ENCODE measurements at places on chromosomes 16 and 17.

- DNase-seq = no peak
Observed at GRCh38 chr17:82632451-82632850, 15.8 kb downstream of the WDR45B start.

DNA sequence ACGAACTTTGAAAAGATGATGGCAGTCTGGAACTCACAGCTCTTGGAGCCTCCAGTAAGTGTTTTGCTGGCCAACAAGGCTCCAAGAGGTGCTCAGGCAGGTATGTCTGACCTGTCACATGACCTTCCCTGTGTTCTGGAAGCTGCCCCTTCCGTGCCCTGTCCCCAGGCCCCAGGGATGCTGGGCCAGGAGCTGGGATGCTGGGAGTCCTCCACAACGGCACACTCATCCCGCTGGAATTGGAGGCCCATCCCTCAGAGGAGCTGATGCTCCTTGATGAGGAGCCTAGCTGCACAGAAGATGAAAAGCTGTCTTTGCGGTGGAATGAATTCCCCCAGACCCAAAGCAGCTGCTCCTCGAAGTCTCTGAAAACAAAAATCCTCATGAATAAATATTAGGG is 47.8 kb downstream of the HOXB1 start:
- no peak for DNase-seq

DNA sequence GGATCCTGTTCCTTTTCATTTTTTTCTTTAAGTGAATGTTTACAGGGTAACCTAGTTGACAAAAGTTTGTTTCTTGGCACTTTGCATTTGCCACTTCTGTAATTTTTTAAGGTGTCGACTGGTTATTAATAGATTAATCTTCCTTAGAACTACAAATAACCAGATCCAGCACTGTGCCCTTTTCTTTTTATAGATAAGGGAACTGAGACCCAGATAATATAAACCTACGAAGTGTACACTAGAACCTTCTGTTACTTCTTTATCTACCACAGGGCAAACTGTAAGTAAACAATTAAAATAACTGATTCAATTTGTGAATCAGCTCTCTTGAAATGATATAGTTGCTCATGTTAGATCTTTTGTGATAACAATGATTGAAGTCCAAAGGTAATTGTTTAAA is 55.4 kb downstream of the NLK start:
- no peak for DNase-seq

DNA sequence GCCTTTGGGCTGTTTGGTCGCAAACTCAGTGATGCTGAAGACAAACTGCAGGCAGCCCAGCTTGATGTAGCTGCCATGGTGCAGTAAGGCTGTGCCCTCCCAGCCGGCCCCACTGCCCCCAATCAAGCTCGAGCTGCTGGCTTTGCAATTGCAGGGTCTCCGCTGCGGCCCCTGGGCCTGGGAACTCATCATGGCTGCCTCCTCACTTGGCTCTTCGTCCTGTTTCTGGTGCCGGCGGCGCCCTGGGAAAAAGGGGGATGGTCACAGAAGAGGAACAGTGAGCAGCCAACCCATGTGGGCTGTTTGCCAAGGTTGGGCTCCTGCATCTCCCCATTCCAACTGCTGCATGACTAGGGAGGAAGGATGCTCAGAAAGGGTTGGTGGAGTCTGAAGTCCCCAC is 3.4 kb upstream of the DHRS13 start:
- DNase-seq = no peak

DNA sequence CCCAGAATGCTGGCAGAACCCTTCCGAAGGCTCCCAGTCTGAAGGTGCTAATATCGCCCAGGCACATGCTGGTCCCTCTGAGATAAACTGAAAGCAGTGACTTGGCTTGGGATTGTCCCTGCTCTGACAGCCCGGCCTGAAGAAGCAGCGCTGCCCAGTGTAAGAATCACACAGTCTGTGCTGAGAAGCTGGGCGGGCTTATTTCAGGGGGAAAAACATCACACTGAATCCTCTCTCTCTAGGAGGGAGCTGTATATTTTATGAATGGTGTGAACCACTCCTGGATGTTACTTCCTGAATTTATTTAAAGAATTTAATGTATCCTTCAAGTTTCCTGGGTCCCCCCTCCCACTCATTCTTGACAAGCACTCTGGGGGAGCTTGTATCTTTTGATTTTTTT is 36.3 kb downstream of the GAS7 start:
- no peak for DNase-seq

GRCh38 chr17:13420418-13420826 is 181.3 kb downstream of the HS3ST3A1 start:
- DNase-seq = no peak
